Left renal pelvis (tissue), 4 donors: ENCODE measurements at places on chromosomes 2 and 18. TPM values are rescaled to one million over a fixed set of nuclear protein-coding genes. Genes with fewer than 3 reads are reported as not detected.

GPR17 gene
- 1.0 TPM for polyA plus RNA-seq

GRCh38 chr2:23436346-23437098, 51.5 kb downstream of the KLHL29 start:
- DNase-seq = no peak

SIX3 gene
- polyA plus RNA-seq = not detected

DNA sequence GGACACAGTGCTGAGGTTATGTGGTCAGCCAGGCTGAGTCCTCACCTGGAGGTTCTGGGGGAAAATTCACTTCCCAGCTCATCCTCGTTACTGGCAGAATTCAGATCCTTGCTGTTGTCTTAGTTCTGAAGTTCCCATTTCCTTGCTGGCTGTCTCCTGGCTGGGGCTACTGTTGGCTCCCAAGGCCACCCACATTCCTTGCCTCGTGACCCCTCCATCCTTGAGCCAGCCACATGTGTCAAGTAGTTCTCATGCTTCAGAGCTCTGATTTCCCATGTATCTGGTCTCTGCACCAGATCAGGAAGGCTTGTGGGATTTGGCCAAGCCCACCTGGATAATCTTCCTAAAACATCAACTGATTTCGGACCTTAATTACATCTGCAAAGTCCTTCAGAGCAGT, 38.1 kb upstream of the RFX8 start:
- DNase-seq = no peak

DNA sequence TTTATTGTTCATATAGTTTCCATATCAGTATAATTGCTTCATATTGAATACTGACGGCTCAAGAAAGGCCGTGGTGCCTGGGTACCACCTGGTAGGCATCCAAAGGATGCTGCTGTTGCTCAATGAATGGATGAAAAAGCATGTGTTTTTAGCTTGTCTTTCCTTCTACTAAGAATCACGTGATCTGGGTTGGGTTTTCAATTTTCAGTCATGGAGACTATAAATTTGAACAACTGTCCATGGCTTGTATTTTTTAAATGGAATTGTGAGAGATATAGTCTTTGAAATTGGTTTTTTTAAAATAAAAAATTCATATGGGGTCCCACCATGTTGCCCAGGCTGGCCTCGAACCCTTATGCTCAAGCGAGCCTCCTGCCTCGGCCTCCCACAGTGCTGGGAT, 25.3 kb downstream of the EMILIN2 start:
- DNase-seq = no peak
